ENCODE measurements at places on chromosomes 6 and 20. TPM values are rescaled to one million over a fixed set of nuclear protein-coding genes. Genes with fewer than 3 reads are reported as not detected.

SGK2 gene
- 0.64 TPM for total RNA-seq

ISM1 gene
- 0.87 TPM for total RNA-seq

EEF1A2 gene
- 1.1 TPM for total RNA-seq

DNA sequence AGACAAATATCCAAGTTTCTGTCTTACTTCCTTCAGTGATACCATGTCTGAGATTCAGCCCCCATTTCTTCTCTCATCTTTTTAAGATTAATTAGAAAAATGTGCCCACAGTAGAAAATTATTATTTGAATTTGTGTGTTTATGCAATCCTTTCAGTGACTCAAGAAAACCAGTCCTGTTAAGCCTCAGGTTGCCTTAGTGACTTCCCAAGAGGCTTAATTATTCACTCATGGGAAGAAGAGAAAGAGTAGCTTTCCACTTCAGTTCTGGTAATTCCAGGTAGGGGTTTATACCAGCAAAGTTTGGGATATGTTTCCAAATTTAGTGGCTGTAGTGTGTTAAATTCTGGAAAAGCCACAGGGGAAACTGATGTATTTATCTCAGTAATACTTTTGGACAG is 149.1 kb downstream of the RIMS1 start:
- DNase-seq, result no peak

GRCh38 chr20:15063081-15063480 is 725.7 kb upstream of the FLRT3 start:
- DNase-seq, result no peak

- DNase-seq, result no peak
Measured at GRCh38 chr6:123619156-123619555, 17.6 kb downstream of the TRDN start.

GRCh38 chr6:141552463-141552862 is 580.3 kb upstream of the GJE1 start:
- no peak for DNase-seq

DNA sequence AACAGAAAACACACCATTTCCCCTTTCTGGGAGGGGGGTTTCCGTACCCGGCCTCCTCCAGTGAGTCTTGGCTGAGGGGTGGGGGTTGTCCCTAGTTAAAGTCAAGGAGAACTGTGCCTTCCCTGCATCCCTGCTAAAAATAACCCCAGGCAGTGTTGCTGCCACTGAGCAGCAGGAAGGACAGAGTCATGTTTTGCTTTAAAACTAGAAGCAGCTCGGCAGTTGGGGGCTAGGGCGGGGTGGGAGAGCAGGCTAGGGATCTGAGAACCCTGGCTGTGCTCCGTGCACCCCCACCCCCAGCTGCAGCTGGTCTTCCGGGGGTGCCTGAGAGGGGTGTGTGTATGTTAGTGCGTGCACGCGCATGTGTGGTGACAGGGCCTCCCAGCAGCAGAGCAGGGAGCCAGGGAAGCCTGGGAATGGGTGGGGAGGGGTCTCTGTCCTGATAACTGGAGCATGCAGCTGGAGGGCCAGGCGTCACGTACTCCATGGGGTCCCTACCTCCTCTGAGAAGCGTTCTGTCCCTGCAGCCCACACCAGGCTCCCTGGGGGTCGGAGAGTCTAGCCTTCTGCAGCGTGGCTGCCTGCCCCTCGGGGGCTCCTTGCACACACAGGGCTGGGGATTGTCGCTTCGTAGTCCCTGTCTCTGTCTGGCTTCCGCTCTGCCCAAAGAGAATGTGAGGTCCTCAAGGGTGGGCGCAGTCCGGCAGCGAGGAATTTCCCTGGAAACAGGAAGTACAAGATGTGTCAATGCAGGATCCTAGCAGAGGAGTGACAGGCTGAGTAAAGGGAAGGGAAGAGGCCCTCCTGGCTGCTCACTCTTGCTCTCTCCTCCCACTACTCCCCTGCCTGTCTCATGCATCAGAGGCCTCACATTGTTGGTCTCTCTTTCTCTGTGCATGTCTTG is 16.8 kb upstream of the ARMC12 start:
- no peak for DNase-seq
